ENCODE measurements at places on chromosomes 4 and X.

- DNase-seq = no peak
Measured at GRCh38 chr4:41692717-41693345, 55.7 kb downstream of the PHOX2B start.

DNA sequence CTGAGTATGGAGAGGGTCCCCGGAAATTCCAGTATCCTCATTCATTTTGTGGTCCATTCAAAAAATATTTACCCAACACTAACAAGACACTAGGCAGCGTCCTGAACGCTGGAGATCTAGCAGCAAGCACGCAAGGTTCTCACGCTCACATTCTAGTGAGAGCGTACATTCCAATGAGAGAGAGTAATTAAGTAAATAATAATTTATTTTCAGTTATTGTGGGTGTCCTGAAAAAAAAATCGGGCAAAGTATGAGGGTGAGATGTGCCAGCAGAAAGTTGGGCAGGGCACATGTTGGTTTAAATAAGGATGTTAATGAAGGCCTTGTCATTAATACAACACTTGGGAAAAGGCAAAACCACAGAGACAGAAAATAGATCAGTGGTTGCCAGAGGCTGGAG is 4.0 kb upstream of the TMEM156 start:
- DNase-seq = no peak

DNA sequence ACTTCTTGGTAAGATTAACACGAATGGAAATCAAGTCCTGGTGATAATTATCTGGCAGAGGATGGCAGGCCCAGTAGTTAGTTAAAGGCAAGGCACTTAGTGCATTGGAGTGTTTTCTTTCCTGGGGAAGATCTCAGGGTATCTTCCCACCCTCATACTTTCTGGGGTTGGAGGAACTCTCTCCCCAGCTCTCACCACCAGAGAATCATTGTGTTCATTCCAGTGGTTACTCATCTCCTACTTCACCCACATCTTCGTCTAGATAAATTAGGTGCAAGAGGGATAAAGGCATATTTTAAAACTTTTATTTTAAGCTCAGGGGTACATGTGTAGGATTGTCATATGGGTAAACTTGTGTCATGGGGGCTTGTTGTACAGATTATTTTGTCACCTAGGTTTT is 67.5 kb upstream of the SH3RF1 start:
- DNase-seq = no peak

DNA sequence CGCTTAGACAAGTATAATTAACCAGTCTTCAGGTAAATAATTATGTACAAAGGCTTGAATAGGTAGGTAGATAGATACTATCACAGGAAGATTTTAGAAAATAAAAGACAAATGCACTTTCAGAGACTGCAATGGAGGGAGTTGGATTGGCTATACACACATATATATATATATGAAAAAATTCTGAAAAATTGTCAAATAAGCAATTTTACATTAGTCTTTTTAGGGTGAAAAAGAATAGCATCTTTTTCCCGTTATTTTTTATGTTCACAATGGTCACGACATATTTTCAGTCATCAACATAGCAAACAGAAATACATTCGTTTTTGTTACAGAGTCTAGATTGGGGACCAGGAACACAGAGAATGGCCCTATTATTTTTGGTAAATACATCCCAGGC is 385.9 kb upstream of the ACTRT1 start:
- DNase-seq = no peak

DNA sequence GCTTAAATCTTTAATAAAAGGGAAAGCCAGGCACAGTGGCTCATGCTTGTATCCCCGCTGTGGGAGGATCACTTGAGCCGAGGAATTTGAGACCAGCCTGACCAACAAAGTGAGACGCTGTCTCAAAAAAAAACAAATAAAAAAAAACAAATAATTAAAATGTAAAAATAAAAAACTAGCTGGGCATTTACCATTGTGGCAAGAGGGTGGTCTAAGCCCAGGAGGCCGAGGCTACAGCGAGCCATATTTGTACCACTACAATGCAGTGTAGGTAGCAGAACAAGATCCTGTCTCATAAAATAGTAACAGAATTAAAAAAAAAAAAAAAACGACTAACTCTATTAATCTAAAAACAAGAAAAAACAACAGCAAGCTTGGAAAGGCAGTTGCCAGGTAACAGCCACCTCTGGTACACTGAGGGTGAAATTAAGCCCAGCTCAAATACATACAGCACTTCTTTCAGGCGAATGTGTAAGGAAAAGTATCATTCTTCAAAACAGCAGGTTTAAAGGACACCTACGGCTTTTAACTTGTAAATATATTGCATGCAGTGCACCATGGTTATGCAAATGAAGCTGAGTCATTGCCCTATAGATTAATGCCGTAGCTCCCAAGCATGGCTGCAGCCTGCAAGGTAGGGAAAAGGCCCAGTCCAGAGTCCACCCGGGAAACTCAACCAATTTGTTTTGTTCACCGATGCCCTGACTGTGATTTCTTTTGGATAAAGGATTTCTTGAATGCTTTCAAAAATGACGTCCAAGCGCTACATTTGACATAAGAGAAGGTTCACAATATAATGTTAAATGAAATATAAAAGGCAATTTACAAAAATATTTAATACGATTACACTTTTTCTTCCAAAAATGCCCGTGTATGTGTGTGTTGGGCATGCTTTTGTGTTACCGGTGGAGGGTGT is 14.5 kb upstream of the TXLNG start:
- no peak for DNase-seq

- DNase-seq = no peak
Measured at GRCh38 chr4:165612936-165613335, 234.1 kb downstream of the CPE start.

DNA sequence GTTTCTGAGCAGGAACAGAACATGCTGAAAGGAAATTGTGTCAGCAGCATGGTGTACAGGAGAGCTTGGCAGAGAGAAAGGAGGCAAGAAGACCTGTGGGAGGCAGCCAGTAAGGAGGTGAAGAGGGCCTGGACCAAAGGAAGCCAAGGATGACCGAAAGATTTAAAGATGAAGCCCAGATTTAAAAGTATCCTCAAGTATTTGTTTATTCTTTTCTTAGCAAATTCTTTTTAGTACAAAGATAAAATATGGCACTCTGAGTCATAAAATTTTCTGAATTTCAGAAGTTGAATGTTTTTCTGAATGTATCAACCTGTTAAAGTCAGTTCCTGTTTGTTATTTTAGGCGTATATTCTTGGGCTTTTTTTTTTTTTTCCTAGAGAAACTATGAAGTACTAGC is 3.5 kb downstream of the PKD2 start:
- DNase-seq = no peak

DNA sequence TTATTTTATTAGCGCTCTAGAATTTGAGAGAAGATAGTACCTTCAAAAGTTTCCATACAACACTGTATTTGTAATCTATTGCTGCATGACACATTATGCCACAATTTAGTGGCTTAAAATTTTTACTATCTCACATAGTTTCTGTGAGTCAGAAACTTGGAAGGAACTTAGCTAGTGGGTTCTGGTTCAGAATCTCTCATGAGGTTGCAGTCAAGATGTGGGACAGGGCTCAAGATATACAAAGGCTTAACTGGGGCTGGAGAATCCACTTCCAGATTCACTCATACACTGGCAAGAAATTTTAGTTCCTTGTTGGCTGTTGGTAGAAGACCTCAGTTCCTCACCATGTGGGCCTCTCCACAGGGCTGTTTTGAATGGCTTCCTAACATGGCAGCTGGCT is 11.5 kb upstream of the C4orf54 start:
- no peak for DNase-seq

GRCh38 chr4:140018931-140019618 is 134.9 kb downstream of the MAML3 start:
- no peak for DNase-seq

Data from stimulated activated CD8-positive, alpha-beta memory T cell treated with anti-CD3 and anti-CD28 coated beads, Interleukin-4, amount 100 ng/mL, for 1 hour (primary cell).